CD14-positive monocyte (primary cell): ENCODE measurements at places on chromosomes 2 and 18.

GRCh38 chr18:62730941-62731340 lies 15.6 kb downstream of the PHLPP1 start:
- no peak for DNase-seq

- DNase-seq: no peak
Observed at GRCh38 chr2:207640661-207641060, 15.5 kb upstream of the METTL21A start.

DNA sequence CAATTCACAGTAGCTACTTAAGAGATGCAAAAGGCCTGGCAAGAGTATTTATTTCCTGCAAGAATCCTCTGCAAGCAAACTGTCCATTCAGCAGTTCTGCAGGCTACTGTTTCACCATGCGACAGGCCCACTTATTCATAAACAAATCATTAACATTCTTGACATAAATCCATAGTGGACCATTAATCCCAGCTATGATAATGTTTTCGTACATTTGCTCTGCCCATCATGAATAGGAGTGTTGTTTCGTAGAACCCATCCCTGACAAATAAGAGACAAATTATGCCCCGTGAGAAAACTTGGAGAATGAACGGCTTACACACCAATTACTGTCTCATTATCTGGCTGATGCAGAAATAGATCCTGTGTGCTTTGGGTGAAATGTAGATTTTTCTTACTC lies 65.4 kb downstream of the PID1 start:
- DNase-seq: no peak

GRCh38 chr18:78974115-78974761 lies 5.4 kb upstream of the SALL3 start:
- DNase-seq: no peak

GRCh38 chr2:105777506-105778055 lies 32.9 kb downstream of the NCK2 start:
- no peak for DNase-seq
